ENCODE measurements at places on chromosomes 16 and 17.
A peak's percentile ranks its signal among the peaks of the same experiment; 100 is the strongest.

DNA sequence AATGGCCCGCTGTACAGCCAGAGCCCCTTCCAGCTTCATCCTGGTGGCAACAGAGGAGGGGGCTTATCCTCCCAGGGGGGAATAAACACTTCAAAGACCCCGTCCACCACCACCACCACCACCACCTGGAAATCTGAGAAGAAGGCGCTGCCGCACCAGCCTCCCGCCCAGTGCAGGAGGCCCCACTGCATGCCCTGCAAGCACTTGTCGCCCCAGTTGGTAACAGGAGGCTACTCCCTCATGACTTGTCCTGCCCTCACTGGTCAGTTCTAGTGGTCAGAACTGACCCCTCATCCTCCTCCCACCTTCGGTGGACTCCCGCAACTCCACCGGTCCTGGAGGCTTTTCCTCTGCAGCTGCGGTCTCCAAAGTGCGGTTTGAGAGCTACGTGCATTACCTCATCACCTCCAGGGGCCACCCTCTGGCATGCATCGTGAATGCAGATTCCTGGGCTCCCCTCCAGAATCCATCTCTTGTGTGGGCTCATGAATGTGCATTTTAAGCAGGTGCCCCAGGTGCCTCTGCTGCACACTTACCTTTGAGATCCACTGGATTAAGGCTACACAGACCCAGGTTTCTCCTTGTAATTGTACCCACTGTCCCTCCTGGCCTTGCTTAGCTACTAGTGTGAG, 71.8 kb downstream of the SRCIN1 start:
- DNase-seq: no peak

DNA sequence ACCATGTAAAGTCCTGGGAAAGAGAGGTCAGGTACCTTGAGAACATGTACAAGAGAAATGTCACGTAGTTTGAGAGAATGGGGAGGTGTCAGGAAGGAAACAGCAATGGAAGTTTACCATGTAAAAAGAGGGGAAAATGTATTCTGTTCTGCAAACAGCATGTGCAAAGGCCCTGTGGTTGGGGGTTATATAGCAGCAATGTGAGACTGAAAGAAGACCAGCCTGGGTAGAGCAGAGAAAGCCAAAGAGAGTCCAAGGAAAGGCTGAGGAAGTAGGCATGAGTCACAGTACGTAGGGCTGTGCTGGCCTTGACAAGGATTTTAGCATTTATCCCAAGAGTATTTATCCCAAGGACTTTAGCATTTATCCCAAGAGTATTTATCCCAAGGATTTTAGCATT, 141.3 kb upstream of the CACNG3 start:
- DNase-seq: no peak

DNA sequence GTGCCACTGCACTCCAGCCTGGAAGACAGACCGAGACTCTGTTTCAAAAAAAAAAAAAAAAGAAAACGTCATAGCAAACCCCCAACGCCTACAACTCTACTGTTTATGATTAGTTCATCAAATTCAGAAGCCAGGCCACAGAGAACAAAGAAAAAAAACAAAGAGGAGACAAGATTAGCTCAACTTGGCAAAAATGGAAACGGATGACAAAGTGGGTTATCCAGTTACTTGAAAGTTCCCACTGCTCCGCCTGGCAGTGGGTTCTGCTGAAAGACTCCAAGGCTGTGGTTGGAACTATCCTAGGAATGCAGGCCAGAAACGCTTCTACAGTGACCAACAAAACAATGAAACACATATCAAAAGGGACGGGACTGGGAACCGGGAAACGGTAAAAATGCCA, 53.1 kb downstream of the MRM3 start:
- no peak for DNase-seq

GRCh38 chr16:50814541-50814940, 72.7 kb downstream of the CYLD start:
- DNase-seq: no peak

DNA sequence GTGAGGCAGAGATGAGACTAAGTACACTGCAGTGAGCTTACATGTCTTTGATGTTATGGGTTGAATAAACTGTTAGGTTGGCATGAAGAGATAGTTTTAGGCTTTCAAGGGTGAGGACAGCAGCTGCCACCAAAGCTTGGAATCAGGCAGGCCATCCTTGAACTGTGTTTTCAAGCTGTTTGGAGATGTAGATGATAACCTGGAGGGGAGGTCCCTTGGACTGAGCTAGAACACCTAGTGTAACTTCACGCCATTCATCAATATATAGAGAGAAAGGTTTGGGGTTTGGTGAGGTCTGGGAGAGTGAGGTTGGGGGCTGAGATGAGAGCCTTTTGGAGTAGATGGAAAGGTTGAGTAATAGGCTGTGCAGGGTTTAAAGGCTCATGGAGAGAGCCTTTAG, 2447.0 kb downstream of the TP53TG3F start:
- DNase-seq: no peak

- DNase-seq: no peak
Observed at GRCh38 chr17:74712756-74713155, at the start of gene CD300LF. CD300LF (minus strand) TSS chr17:74712923; CDS start chr17:74712866, 57 bp downstream.

DNA sequence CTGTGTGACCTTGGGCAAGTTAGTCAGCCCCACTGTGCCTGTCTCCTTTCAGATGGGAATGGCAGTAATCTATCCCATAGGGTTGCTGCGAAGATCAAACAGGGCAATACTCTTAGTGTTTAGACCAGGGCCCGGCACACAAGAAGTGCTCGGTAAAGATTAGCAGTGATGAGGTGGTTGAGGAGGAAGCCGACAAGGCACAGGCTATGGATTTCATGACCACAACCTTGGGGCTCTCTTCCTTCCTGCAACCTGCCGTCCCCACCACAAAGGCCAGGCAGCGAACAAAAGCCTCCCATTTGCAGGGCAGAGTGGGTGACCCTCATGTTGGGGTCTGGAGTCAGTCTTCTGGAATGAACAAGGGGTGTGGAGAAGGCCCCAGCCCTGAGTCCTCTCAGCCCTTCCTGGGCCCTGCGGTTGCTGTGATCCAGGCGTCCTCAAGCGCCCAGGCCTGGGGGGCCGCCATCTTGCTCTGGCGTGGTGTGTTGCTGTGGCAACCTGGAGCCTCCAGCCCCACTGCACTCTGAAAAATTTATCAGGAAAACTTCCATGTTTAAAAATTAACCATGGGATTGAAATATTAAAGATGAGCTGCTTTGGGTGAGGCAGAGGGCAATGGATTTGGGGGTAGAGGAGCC, 9.8 kb downstream of the ADAM11 start:
- DNase-seq: no peak

DNA sequence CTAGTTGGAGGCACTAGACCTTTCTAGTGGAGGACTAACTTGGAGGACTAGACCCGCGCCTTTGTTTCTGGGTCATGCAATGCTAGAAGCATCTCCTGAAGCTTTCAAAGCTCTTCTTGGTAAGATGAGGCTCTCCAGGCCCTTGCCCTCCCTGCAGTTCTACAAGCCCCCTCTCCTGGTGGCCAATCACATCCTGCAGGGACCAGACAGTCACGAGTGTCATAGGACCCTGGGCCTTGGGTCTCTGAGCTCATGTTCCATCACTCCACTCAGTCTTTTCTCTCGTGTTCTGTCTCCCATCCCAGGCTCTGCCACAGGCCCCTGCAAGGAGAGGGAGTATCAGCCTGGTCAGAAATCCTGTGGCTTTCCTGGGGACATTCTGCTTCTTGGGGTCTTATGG, 119.6 kb downstream of the CYLD start:
- DNase-seq: no peak

GRCh38 chr16:1743376-1744337, 27.7 kb downstream of the NME3 start:
- no peak for DNase-seq

GRCh38 chr17:38509772-38510420, 81.6 kb downstream of the ARHGAP23 start:
- no peak for DNase-seq

DNA sequence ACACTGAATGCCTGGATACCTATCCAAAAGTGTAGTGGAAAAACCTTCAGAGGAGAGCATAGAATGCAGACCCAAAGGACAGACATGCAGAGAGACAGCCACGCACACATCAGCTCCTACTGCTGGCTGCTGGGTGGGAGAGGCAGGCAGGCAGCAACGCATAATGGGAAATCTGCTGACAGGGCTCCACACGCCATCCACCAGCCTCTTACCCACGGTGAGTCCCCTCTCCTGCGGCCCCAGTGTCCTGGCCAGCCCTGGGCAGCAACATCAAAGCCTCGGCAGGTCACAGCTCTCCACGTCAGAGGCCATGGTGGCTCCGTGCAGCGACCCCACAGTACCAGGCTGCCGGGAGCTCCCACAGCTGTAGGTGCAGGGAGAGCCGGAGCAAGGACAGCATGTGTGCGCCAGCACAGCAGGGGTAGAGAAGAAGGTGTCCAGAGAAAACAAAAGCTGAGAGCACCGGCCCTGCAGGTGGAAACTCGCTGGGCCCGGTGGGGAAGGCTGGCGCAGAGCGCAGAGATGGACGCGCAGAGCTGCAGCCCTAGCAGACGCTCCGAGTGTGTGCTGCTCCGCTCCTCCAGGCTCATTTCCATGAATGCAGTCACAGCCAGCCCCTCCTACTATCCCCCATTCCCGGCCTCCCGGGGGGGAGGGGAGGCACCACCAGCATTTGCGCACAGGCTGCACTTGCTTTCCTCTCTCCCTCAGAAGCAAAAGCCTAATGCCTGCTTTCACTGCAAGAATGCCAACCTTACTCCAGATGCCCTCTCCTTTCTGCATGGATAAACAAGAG, 58.9 kb downstream of the CYTH1 start:
- DNase-seq: no peak

GRCh38 chr17:78442648-78443218, 64.3 kb downstream of the PGS1 start:
- DNase-seq: no peak

GRCh38 chr17:17919169-17920107, 52.8 kb downstream of the TOM1L2 start:
- DNase-seq: peak; percentile 67

DNA sequence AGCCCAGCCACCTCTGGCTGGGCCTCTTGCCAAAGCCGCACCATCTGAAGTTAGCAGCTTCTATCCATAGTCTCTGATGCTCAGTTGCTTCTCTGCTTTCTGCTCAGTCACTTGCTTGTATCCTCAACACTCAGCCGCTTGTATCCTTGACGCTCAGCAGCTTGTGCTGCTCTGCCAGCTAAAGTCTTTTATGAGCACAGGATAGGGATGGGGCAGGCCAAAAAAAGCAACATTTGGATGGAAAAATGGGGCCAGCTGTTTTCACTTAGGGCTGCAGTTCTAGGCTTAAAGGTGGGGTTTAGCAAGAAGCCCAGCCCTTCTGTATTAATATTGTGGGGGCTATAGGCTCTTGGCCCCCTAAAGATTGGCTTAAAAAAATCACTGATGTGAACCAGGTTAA, 739.4 kb downstream of the CDH8 start:
- no peak for DNase-seq

GRCh38 chr17:60947100-60947499, 269.4 kb downstream of the BCAS3 start:
- no peak for DNase-seq

DNA sequence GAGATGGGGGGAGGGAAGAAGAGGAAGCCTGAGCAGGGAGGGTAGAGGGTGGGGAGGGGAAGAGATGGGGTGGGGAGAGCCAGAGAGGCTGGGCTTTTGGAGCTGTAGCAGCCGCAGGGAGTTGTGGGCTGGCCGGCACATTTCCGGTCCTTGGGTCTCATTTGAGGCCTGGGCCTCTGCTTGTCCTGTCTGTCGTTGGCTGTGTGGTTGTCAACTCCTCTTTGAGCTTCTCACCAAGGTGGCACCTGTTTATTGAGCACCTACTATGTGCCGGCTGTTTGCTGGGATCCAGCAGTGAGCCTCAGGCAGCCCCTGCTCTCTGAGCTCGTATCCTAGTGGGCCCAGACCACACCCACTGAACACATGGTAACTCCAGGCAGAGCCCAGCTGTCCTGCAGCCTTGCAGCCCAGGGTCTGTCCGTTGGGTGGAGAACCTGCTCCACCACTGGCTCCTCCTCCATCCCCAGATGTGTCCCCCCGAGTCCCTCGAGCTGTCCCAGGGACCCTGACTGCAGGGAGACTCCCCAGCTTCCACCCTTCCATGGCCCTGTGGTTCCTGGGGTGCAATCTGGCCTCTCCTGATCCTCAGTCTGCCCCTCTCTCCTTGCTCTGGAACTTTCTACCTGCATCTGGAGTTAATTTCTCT, 164.9 kb downstream of the IRF8 start:
- no peak for DNase-seq

DNA sequence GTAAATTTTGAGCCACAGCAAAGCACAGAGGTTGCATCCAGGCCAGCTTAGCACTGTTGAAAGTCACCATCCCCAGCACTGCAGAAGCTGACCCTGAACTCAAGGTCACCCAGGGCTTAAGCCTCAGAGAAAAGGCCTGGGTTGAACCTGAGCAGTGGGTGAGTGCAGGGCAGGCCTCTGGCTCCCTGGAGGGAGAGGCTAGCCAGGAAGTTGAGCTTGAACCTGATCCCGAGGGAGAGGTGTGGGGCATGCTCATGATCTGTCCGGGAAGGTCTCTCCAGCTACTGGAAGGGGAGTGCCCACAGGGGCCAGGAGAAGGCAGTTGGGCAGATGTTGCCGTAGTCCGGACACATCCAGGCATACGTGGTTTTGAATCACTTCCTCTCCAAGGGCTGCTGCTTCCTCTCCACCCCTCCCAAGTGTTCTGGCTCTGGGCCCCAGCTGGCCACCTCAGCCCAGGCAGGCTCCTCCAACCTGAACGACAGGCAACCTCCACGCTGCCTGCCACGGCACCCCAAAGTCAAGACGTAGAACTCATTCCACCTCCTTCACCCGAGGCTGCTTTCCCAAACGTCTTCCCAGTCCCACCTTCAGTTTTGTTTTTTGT, 18.4 kb downstream of the CARHSP1 start:
- DNase-seq: no peak

GRCh38 chr17:36761203-36761950, 160.0 kb downstream of the MRM1 start:
- DNase-seq: no peak

DNA sequence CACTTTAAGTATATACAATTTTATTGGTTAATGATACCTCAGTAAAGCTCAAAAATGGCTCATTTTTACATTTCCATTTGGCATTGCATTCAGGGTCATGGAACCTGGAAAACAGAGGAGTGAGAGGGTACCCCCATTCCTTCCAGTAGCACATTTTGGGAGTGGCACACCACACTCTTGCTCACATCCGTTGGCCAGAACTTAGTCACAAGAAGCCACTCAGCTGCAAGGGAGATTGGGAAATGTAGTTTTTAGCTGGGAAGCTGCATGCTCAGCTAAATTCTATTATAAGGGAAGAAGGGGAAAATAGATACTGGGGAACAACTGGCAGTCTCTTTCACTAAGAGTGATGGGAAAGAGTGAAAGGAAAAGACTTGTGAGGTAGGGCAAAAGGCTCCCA, 102.5 kb upstream of the TMEM97 start:
- no peak for DNase-seq

GRCh38 chr16:15690296-15690695, 40.3 kb downstream of the NDE1 start:
- DNase-seq: no peak

- no peak for DNase-seq
Observed at GRCh38 chr16:4372578-4373355, 1.1 kb downstream of the VASN start.

Measured in activated CD8-positive, alpha-beta memory T cell treated with anti-CD3 and anti-CD28 coated beads, Interleukin-2, amount 50 U/mL, for 4 hours (primary cell).